Muscle of back (tissue), 13 donors: ENCODE measurements at places on chromosomes 12 and 14.
A peak's percentile ranks its signal among the peaks of the same experiment; 100 is the strongest.

DNA sequence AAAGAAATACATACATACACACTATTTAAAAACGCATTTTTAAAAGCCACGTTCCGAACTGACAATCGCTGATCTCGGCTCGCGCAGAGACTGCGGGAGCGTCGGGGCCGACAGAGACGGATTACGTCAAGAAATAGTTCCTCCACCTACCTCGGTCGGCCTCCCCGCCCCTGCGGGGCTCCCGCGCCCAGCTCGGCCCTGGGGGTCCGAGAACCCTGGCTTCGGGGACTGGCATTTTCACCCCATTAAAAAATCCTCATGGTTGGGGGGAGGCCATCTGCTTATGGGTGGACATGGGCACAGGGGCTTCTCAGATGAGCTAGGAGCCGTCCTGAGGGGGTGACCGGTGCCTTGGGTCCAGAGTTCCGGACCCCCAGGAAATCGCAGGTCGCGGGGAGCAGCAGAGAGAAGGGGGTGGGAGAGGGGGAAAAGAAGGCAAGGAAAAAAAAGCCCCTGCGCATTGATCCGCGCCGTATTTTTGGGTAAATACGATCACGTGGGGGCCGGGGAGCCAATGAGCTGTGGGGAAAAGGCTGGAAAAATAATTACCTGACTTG is 324 bp upstream of the HOXC9 start:
- DNase-seq, result peak; percentile 83

DNA sequence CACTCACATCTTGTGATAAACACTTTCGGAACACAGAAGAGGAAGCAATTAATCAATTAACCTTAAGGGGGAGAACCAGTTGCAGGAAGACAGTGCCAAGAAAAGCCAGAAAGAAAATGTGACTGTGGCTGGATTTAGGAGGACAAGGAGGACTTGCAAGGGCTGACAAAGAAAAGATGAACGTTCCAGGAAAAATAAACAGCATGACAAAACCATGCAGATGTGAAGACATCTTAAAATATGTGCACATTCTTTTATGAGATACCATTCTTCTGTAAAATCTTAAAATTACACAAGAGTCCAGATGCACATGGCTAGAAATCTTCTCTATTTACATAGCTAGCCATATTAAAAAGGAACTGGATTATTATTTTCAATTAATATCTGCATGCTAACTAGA is 33.4 kb downstream of the KITLG start:
- DNase-seq, result peak; percentile 18

DNA sequence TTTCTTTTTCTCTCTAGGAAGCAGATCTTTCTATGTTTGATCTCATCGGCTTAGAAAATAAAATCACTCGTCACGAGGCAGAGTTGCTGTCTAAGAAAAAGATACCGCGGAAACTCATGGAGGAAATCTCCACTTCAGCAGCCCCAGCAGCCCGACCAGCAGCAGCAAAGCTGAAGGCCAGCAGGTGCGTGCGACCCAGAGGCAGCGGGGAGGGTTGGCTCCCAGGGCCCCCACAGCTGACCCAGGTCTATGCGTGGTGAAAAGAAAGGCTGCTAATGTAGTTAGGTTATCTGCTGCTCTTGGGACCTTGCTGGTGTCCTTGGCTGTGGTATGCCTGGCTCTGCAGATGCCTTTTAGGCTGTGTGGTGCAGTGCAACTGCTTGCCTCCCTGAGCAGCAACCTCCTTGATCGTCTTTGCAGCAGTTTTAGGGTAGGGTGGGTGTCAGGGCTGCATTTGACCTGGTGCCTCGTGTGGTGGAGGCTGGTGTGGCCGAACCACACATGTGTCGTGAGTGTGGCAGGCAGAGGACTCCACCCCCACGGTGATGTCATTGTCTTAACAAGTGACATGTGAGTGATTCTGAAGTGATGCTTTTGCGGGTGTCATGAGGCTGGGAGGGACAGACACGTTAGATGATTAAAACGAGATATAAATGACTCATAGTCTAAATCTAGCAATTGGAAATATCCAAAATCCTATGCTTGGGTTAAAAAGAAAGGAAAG is 68.6 kb downstream of the EP400 start:
- no peak for DNase-seq

- DNase-seq, result no peak
These were observed 146.4 kb upstream of the RTL1 start for GRCh38 chr14:101049942-101050341.

DNA sequence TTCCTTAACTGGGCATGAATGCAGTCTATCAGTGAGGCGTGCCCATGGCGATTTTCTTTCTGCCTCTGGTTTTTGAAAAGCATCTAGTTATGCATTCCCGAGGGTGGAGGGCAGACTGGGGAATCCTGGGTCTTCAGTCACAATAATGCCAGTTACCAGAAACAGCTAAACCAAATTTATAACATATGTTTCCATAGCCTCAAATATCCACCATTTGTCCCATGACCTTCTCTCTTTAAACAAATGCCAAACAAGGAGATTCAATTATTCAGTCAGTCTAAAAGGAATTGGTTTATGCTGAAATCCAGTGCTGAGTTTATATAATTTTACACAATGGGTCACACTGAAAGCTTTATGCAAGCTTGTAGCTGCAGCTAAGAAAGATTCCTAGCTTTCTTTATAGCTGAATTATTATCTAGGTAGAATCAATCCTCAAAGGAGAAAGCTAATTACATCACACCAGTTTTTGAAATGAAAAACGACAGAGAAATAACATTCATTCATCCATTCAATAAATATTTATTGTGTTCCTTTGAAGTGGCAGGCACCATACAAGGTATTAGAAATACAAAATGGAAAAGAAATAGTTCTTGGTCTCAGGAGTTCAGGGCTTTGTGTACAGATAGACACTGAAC is 131.3 kb upstream of the RAP1B start:
- DNase-seq, result peak; percentile 72

GRCh38 chr12:116087399-116087798 is 190.1 kb downstream of the MED13L start:
- DNase-seq, result no peak

DNA sequence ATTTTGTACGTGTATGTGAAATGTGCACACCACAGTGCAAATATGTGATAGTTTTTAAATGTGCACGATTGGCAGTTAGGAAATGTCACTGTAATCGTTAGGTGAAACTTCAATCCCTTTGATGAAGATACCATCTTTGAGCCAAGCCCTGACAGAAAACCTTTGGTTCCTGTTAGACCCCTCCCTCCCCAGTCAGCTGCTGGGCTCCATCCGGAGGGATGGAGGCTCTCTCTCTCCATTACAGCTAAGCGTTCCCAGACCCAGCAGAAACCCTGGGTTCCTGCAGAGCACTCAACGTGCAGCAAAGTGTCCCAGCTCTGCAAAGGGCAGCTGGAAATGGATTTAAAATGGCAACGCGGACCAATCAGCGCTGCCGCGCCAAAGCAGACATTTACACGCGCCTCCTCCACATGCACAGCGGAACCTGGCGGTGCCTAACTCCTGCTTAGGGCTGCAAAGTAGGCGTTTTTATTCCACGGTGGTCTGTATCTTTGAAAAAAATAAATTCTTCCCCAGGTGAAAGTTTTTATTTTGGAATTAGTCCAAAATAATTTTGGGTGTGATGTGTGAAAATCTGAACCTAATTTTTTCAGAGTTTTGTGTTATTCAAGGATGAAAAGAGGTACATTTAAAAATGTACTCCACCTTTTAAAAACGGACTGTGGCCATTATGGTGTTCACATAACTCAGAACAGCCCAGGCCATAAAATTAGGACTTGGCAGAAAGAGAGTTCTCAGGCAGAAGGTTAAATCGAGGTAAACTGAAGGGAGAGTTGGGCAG is 1.4 kb upstream of the HMGA2 start:
- DNase-seq, result peak; percentile 47

- DNase-seq, result no peak
These were observed 1.5 kb downstream of the KRT75 start for GRCh38 chr12:52432559-52433207.

DNA sequence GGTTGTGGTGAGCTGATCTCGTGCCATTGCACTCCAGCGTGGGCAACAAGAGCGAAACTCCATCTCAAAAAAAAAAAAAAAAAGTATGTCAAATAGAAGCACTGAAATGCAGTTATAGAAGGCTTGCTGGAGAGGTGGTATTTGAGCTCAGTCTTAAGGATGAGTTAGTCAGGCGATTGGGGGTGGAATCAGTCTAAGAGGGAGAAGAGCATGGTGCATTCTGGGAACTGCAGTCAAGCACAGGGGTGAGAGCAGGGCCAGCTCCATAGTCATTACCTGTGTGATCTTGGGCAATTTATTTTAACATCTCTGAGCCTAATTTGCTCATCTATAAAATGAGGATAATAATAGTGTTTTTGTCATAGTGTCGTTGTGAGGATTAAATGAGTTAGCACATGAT is 5.9 kb upstream of the GNB3 start:
- no peak for DNase-seq

- no peak for DNase-seq
These were observed 27.7 kb upstream of the KLRD1 start for GRCh38 chr12:10279937-10280336.

GRCh38 chr14:69263364-69263763 is 3.4 kb downstream of the GALNT16 start:
- peak; percentile 67 for DNase-seq

DNA sequence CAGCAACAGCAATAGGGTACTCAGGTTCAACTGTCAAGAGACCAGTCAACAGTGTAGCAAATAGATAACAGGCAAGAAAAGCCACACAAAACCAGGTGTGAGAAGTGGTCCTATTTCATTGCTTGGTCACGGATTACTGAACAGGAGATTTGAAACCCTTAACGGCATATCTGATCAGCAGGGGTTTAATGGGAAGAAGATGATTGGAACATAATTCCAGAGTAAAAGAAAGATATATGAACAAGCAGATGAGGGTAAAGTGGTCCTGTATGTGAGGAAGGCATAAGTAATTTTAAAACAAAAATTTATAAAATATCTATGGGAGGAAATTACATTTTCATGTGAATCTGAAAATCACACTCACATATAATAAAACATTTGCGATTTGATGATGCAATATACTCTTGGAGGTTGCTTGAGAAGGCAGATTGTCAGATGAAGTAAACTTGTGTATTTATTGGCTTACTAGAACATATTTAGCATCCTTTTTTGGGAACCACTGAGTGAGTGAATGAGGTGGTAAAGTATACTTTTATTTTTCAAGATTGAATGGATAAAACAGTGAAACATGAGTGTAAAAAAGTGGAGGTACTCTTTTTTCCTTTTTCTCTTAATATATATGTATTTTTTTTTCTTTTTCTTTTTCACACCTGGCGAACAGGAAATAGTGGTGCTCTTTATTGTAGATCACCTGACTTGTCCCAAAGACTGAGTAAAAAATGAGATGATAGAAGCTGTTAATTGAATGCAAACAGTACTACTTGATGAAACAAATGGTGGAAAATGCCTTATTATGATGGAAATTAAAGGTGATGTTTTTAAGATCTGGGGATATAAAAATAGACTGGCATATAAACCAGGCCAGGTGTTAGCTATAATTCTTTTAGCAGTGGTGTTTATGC is 21.6 kb upstream of the SDR39U1 start:
- no peak for DNase-seq

DNA sequence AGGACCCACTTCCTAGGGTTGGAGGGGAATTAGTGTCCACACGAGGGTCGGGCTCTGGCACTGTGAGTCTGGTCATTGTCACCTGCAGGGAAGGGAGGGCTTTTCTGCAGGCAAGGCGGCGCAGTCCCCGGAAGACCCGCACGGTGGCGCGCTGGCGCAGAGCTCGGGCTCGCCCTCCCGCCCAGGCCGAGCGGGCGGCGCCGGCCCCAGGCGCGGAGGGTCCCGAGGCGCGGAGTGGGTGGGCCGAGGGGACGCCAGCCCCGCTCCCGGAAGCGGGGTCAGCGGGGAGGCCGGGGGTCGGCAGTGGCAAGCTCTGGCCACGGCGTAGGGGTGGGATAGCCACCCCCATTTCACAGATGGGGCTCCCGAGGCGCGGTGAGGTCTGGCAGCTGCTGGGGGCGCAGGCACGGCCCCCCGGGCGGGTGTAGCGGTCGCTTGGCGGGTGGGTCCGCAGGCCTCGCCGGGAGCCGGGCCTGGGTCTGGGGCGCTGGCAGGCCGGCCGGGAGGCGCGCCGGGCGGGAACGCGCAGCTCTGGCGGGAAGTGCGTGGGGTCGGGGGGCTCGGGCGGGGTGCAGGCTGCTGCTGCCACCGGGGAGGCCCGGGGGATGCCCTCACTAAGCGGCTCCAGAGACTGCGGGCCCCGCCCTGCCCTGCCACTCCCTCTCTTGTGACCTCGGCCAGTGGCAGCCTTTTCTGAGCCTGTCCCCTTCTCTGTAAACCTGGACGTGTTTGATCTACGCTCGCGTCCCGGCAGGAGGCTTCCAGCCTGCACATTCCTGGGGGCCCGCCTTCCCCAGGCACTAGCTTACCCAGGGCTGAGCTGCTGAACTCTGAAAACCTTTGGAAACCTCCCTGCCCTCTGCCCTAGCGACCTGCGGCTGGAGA is 46.1 kb downstream of the CYP46A1 start:
- no peak for DNase-seq
